CD4-positive, alpha-beta T cell treated with Interleukin-4 for 1 hour (primary cell): ENCODE measurements at places on chromosomes 16 and 17.

DNA sequence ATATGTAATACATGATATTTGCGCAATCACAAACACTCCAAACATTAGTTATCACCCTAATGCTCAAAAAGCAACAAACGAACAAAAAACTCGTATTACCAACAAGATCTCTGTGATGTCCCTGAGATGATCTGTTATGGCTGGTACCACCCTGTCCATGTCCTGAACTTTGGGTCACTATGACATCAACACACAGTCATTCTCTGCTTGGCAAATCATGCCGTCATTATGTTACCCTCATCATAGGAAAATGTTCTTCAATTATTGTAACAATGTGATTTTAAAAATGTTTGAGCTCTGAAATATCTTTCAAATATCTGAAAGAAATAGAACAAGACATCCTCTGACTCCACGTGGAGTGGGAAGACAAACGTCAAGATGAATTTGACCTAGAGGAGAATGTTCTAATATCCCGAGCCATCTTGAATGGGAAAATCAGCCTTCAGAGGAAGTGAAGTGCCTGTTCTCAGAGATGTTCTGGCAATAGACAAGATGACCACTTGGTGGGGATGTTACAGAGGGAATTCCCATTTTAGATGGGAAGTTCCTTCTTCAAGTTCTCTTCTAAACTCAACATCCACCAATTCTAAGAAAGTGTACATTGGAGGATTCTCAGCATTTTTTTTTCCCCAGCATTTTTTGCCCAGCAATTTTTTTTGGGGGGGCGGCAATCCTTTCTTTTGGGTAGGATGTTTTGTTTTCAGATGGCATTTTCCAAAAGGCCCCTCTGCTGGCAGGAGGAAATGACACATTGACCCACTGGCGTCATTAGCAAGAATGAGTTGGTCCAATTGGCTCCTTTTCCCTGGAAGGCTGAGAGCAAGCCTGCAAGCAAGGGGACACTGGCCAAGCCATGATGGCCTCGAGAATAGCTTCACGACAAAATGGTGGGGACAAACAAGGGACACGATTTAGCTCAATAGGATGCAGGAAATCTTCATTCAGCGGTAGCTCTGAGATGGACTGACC, 3.7 kb upstream of the HSD17B2 start:
- no peak for DNase-seq

GRCh38 chr16:4474192-4474961, at the start of gene NMRAL1:
Gene NMRAL1, minus strand, starts transcription at chr16:4474625. Its CDS starts 493 bp downstream, at chr16:4474132.
- DNase-seq, result peak; percentile 91

GRCh38 chr17:6831661-6832263, at the start of gene TEKT1:
Gene TEKT1, minus strand, starts transcription at chr17:6831729. Its CDS starts 1,353 bp downstream, at chr17:6830376.
- peak; percentile 89 for DNase-seq

- DNase-seq, result peak; percentile 82
These were observed 58.2 kb upstream of the RPH3AL start for GRCh38 chr17:410543-411401.

- no peak for DNase-seq
These were observed 231.6 kb upstream of the CPHXL start for GRCh38 chr16:75957870-75958269.

DNA sequence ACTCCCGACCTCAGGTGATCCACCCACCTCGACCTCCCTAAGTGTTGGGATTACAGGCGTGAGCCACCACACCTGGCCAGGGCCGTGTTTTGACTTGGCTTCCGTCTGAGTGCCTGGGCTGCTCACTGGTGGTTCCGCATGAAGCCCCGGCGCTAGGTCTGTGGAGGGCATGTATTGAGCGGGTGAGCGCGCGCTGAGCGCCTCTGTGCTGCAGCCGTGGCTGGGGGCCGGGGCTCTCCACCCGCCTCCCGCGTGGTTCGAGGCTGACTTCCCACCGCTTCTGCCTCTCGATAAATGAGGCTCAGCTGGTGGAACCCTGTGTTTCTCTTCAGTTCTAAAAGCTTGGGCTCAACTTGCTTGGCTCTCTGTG, 38.9 kb upstream of the ATP2A3 start:
- no peak for DNase-seq

- no peak for DNase-seq
These were observed 3.3 kb downstream of the XYLT2 start for GRCh38 chr17:50349243-50349600.

DNA sequence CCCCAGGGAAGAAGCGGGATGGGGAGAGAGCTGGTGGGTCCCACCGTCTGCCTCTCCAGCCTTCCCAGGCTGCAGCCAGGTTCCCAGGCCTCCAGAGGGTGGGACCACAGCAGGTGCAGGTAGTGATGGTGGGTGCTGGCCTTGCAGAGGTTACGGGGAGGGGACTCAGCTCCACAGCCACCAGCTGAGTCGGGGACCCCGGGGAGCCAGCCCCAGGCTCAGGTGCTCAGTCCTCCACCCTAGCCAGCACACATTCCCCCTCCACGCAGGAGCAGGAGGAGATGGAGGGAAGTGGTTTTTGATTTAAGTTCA, 5.0 kb downstream of the TP53I13 start:
- DNase-seq, result no peak

GRCh38 chr16:28505489-28506137, 1.0 kb downstream of the IL27 start:
- no peak for DNase-seq

DNA sequence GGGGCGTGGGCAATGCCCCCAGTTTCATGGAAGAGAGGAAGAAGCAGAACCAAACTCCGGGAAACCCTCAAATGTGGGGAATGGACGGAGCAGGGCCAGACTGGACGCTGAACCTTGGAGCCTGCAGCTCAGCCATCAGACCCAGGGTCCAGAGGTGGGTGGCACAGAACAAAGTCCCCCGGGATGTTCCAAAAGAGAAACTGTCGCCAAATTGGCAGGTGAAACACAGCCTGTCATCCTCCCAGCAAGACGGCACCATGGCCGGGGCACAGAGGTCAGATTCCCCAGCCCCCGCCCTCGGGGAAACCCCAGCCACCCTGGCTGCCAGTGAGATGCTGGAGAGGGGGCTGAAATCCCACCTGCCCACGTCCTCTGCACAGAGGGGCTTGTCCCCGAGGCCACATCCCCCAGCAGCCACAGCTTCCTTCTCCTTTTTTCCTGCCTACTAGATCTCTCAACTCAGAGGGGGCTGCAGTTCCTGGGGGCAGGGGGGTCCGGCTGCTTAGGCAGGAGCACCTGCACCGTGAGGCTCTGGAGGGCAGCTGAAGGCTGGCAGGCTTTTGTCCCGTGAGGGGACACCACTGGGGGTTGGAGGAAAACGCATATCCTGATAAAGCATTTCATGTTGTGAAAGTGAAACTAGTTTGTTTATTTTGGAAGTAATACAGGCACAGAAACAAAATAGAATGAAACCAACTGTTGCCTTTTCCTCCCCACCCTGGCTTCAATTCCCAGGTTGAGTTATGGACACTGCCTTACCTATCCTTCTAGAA, 1.2 kb upstream of the SECTM1 start:
- peak; percentile 32 for DNase-seq
